ENCODE measurements at places on chromosomes 12 and 14.

GRCh38 chr14:29630566-29631160 lies 297.0 kb downstream of the PRKD1 start:
- no peak for DNase-seq

- DNase-seq: no peak
Measured at GRCh38 chr12:120592121-120593049, 11.2 kb upstream of the POP5 start.

DNA sequence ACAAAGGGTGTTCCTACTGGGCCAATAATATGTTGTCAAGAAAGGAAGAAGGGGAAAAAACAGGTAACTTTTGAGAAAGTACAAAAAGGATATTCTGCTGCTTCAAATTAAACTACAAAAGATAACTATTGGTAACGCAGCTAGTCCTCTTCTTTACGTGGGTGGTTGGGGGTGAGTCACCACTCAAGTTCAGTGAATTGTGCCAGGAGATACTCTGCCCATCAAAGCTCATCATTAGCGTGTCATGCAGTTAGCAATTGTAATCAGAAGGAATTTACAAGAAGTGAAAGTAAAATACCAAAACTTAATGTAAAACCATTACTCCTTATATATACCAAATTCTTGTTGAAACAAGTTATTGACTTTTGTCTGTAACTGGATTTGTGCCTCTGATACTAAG lies 342.0 kb downstream of the NPAS3 start:
- no peak for DNase-seq

DNA sequence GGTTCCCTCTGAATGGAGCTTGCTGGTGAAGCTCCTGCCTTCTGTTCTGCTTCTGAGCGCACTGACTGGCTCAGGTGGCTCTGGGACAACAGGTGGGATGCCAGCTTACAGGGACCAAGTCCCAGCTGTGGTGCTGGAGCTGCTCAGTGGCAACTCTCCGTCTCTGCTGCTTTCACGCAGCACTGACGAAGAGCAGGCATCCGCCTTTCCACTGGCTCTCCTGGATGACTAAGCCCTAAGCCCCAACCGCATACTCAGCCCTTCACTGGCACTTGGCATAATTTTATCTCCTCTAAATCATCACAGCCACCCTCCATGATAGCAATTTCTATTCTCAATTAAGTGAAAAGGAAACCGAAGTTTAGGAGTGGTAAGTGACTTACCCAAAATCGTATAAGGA lies 3.7 kb upstream of the RTL1 start:
- no peak for DNase-seq

DNA sequence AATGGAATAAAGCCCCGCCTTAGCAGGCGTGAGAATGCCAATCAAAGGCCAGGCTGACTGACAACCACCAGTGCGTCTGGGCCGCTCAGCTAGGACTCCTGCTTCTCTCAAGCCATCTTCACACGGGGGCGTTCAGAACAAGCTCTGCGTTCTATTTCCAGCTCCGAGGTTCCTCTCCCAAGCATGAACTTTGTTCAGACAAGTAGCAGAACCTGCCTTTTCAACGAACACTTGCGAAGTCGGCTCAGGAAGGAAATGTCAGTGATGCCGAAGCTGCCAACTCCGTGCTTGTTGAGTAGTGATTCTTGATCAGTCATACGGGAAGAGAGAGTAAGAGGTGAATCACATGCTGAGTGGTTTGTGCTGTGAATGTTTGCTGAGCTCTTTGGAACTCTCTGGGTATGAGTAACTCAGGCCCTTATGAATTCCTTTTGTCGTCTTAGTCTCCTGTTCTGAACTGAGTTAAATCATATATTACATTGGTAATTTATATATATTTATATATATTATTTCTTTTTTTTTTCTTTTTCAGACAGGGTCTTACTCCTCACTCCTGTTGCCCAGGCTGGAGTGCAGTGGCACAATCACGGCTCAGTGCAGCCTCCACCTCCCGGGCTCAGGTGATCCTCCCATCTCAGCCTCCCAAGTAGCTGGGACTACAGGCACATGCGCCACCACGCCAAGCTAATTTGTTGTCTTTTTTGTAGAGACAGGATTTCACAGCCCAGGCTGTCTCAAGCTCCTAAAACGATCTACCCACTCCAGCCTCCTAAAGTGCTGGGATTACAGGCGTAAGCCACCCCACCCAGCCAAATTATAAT lies 29.4 kb upstream of the BCL7A start:
- DNase-seq: peak; percentile 29

DNA sequence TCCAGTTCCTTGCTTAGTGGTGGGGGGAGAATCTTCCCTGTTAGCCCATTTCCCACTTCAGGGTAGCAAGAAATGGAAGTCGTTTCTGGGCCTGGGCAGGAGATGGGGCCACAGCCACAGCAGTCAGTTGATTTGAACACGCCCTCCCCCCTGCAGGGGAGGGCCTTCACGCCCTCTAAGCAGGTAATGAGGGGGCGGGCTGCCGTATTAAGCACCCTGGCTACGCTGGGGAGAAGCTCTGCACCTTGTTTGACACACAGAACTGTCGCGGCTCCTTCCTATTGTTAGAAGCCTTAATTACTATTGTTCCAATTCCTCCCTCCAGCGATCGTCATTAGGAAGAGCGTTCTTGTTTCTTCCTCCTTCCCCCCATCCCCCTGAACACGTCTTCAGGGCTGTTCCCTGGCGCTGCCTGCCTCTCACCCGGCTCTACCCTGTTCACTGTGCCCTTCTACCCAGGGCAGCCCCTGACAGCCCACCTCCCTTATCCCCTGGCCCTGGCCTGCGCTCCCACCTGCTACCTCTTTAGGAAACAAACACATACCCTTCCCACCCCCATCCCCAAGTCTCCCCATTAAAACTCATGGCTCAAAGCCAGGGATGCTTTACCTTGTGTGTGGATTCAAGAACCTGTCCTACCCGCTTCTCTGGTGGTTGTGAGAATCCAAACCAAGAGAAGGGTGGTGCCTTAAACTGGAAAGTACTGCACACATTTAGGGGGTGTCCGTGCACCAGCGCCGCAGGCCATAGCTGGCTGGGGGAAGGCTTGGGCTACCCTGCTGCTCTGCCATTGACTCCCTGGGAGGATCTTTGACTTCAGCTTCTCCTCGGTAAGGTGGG lies 137.6 kb downstream of the TSPAN9 start:
- no peak for DNase-seq

GRCh38 chr12:85803231-85803630 lies 33.0 kb downstream of the RASSF9 start:
- no peak for DNase-seq

- DNase-seq: no peak
Measured at GRCh38 chr12:62705846-62706245, 229.1 kb downstream of the PPM1H start.

DNA sequence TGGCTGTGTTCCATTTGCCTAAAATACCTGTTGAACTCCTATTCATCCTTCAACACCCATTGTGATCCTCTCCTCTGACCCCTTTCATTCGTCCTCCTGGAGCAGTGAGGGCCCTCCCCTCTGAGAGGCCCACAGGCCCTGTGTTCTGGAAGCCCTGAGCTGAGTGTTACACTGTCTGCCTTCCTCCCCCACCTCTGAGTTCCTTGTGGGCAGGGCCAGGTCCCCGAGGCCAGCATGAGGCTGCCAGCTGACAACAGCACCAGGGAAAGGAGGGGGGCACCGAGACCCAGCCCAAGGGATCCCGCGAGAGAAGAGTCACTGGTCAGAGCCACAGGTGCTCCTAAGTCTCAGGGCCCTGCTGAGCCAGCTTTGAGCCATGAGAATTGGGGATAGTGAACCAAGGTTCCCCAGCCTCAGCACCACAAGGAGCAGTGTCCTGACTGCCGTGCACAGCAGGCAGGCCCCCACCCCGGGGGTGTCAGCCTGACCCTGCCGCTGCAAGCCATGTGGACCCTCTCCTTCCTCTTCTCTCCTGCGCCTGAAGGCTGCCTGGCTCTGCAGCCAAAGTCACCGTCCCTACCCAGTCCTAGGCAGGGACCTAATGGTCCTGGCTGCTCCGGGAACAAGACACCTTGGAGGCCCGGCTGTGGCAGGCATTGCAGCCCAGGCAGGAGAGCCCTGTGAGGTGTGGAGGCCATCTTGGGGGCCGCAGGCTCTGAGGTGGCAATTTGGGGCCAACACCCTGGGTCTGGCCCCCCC lies 52.5 kb downstream of the BEGAIN start:
- DNase-seq: peak; percentile 10

- DNase-seq: no peak
Measured at GRCh38 chr12:6157482-6157881, 33.0 kb upstream of the VWF start.

- no peak for DNase-seq
Measured at GRCh38 chr12:89195470-89195869, 156.8 kb downstream of the DUSP6 start.

DNA sequence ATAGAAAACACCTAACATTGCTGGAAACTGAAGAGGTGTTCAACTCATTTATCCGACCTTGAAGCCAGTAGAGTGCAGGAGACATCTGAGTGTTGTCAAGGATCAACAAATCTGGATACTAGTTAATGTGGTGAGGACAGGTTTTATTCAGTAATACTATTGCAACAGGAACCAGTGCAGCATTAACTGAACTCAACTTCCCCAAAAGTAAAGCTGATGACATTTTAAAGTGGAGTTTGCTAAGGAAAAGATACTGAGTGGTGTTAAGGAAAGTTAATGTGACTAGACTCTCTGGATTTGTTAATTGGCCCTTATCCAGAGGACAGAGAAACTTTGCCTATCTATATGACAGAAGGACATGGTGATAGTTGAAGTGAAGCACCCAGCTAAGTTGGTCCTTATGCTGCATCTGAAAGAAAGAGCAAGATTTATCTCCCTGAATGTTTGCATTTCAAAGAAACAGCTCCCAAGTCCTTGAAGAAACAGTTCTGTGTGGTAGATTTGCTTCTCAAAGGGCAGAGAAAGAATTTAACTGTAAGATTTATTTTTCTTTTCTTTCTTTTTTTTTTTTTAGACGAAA lies 1.2 kb upstream of the CLEC7A start:
- no peak for DNase-seq

DNA sequence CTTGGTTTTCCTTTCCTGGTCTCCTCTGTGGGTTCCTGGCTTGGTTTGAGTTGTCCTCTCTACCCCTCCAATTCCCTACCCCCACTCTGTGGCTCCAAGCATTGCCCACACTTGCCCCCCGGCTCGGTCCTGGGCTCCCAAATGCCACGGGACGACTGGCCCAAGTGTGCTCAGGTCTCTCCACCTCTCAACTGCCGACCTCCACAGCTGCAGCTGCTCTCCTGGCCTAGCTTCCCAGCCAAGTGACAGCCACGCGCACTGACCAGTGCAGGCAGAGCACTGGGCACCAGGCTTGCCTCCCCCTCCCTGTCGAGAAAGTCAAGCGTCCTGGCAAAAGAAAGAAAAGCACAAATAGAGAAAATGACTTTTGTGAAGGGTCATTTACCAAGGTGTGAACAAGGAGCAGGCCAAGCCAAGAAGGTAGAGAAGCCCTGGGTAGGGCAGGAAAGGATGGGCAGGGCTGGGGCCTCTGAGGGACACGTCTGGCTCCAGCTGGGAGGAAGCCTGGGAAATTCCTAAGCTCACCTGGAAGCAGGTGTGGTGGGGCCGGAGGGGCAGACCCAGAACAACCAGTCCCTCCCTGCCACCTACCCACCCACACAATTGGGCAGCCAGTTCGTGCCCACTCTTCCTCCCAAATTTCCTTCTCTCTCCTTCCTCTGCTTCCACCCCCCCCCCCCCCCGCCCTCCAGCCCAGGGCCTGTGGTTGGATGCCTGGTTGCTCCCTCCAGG lies 1.8 kb upstream of the CEP170B start:
- DNase-seq: no peak

Measured in activated CD8-positive, alpha-beta memory T cell treated with anti-CD3 and anti-CD28 coated beads, Interleukin-2, amount 50 U/mL, for 4 hours (primary cell).